ENCODE measurements at places on chromosomes 5 and 9.

DNA sequence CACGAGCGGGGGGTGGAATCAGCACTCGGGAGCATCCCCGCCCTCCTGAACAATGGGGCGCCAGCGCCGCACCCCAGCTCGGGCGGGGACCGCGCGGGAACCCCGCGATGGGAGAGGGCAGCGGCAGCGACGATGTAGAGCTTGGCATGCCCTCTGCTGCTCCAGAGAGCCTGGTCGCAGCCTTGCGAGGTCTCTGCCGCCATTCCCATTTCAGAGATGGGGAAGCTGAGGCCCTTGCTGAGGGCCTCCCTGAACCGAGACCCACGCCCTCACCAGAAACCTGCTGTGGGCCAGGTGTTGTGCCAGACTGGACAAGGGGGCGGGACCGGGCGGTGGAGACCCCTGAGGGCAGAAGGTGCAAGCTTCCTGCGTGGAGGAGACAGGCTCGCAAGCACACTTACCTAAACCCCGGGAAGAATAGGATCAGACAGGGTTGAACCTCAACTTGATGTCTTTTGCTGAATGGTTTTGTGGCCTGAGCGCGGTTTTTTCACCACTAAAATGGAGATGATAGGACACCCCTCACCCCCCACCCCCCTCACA is 647 bp upstream of the MEGF9 start:
- no peak for DNase-seq

DNA sequence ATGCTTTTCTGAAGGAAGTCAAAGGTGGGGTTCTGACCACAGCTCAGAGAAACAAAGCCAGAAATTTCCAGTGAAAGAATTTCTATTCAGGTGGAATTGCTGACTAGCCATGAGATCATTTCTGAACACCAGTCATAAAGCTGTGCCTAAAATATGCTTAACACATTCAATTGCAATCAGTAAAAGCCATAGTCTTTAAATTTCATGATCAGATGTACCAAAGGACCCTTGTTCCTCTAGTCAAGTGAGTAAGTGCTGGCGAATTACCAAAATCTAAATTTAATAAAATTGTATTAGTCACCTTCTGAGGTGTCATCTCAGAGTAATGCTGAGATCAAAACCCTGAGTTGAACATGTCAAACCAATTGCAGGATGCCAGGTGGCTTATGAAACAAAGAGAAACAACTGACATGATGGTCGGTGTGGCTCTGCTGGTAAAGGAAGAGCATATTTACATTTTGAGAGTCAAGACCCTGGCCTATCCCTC is 334.2 kb upstream of the CCNH start:
- no peak for DNase-seq

DNA sequence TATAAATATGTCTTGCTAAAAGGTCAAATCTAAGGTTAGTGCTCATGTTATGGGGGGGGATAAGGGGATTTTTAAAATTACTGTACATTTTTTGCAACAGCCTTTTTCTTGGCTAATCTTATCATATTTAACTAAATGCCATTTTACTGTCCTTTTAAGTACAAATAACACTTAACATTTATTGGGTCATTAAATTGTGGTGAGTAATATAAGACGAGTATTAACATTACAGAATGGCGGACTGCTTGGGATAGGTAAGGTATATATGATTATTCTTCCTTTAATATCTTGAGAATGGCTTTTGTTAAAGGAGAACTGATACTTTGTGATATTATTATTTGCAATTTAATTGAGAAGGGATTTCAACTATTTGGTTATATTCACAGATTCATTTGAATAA is 33.2 kb downstream of the GPR151 start:
- no peak for DNase-seq

DNA sequence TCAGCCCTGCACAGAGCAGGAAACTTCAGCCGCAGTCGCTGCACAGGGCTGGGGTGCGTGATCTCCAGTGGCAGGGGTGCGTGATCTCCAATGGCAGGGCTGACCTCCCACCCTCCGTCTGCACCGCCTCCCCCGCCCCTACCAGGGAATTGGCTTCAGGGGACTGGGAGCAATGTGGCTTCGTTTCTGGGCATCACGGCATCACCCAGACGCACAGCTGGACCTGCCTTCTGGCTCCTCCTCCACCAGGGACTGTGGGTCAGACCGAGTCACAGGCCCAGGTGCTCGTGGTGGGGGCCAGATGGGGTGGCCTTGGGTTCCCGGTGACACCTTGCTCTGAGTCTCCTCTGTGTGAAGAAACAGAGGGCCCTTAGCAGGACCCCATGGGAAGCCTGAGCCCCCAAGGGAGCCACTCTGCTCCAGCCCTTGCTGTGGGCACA is 51.1 kb downstream of the AHRR start:
- DNase-seq, result no peak

GRCh38 chr5:107513337-107514085 is 157.2 kb downstream of the EFNA5 start:
- no peak for DNase-seq

DNA sequence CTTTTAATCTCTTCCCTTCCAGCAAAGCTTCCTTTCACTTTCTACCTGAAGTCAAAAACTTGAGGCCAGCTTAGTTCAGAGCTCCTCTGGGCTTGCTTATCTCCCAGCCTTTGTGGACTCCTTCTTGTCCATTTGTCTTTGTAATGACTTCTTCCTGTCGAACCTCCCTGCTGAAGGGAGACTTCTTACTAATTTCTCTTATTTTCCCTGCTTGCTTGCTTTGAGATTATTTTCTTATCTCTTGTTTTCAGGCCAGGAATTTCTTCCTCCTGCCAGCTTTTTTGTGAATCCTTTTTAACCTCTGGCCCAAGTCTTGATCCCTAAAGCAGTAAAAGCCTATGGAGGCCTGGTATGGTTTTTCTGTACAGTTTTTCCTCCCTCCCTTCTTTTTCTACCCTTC is 46.8 kb upstream of the DHFR start:
- no peak for DNase-seq

DNA sequence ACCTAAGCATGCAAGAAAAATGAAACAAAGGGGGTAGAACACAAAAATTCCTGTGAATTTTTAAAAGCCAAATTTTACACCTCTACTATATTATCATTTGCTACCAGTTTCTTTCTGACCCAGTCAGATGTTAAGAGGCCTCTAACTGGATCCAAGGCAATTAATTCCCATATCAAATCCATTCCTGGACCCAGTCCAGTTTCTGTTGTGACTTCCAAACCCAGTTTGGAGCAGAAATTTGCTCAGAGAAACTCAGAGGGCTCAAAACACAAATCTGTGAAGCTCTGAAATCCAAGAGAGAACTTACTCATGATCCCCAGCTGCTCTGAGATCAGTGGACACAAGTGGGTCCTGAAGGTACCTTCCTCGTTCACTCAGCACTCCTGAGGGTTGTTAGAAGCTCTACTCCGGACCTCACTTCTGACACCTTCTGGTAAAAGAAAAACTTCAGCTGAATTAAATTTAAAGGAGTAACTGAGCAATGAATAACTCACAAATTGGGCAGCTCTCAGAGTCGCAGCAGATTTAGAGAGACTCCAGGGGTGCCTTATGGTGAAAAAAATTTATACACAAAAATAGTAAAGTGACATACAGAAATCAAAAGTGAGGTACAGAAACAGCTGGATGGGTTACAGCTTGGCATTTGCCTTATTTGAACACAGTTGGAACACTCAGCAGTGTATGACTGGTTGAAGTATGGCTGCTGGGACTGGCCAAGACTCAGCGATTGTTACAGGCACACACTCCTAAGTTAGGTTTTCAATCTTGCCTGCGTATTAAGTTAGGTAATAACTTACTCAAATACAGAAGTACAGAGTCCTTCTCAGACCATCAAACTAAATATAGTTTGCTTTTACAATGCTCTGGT is 32.4 kb downstream of the INSL4 start:
- DNase-seq, result peak; percentile 19

All from hematopoietic multipotent progenitor cell treated with erythropoietin and hydrocortisone succinate and interleukin-3 and kit ligand, for 15 days (in vitro differentiated cells).